ENCODE measurements at places on chromosomes 12 and 14. TPM values are rescaled to one million over a fixed set of nuclear protein-coding genes. Genes with fewer than 3 reads are reported as not detected.

The RTL1 gene
- total RNA-seq, result 0.99 TPM

The TAS2R10 gene
- total RNA-seq, result 4.5 TPM

The TCL1A gene
- total RNA-seq, result 0.11 TPM

The VAMP1 gene
- 38.3 TPM for total RNA-seq

Measured in spinal cord (tissue), 10 donors.